ENCODE measurements at places on chromosomes 3 and 15.

DNA sequence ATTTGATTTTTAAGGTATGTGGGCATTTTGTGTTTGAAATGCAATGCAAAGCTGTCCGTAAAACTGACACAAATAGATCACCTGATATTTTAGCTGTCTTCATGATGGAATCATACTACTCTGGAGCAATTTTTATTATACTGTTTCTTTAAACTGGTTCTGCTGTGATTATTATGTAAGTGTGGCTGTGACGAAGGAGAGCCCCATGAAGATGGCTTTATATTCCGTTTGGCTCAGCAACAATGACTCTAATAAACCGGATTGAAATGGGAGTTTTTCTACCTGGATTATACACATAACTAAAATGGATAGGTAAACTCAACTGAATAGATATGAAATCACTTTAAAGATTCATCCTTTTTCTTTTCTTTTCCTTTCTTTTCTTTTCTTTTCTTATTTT, 9.4 kb downstream of the TLNRD1 start:
- no peak for DNase-seq

DNA sequence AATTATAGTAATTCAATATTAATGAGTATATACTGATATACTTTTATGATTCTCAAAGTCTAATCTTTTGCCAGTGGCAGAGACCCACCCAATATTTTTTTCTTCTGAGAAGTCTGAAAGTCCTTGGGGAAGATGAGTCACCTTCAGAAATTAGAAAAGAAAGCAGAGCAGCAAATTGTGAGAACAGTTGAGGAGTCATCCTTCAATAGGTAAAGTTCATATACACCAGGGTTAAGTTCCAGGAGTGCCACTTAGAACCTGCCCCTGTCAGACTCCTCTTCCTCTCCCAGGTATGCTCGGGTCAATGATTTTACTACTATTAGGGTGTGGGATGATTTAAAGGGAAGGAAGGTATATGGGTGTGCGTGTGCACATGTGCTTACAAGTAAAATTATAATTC, 7.1 kb downstream of the CLRN1 start:
- no peak for DNase-seq

GRCh38 chr15:98981851-98982722, 25.5 kb downstream of the PGPEP1L start:
- DNase-seq = no peak

DNA sequence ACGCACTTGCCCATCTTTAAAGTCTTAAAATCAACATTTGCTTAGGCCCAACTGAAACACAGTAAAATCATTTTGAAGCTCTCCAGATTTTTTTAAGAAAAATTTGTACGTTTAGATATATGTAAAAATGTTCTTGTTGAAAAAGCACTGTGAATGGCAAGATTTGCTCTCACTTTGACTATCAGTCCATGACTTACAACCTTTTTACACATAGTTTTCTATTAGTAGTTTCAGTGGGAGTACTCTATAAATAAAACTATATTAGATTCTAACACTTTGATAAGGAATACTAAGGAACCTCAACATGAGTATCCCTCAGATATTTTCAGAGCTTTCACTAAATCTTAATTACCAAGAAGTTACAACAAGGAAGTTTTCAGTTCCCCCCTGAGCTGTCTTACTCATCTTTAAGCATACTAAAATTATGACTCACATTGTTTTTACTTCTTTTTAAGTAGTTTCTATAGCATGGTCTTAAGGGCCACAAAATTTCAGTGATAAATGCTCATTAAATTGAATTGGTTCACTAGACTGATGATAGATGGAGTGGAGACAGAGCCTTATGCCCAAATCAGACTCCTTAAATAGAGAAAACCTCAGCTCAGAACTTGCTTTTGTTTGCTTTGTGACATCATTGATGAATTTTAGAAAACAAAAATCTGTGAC, 31.6 kb upstream of the RAP2B start:
- DNase-seq = peak; percentile 57

- no peak for DNase-seq
Measured at GRCh38 chr3:182609575-182610156, 183.6 kb upstream of the ATP11B start.

GRCh38 chr3:132090921-132091320, 56.1 kb upstream of the CPNE4 start:
- DNase-seq = peak; percentile 50

GRCh38 chr15:66622591-66623022, 56.8 kb upstream of the LCTL start:
- DNase-seq = no peak

DNA sequence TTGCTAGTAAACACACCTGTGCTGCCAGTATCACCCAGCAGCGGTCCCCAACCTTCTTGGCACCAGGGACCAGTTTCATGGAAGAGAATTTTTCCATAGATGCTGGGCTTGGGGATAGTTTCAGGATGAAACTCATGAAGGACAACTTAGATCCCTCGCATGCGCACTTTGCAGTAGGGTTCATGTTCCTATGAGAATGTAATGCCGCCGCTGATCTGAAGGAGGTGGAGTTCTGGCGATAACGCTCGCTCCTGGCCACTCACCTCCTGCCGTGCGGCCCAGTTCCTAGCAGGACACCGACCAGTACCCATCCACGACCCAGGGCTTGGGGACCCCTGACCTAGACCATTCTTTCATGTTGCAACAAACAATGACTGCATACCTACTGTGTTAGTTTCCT, 89.7 kb downstream of the TOP2B start:
- no peak for DNase-seq

GRCh38 chr3:10756546-10756945, 59.5 kb upstream of the SLC6A11 start:
- no peak for DNase-seq

DNA sequence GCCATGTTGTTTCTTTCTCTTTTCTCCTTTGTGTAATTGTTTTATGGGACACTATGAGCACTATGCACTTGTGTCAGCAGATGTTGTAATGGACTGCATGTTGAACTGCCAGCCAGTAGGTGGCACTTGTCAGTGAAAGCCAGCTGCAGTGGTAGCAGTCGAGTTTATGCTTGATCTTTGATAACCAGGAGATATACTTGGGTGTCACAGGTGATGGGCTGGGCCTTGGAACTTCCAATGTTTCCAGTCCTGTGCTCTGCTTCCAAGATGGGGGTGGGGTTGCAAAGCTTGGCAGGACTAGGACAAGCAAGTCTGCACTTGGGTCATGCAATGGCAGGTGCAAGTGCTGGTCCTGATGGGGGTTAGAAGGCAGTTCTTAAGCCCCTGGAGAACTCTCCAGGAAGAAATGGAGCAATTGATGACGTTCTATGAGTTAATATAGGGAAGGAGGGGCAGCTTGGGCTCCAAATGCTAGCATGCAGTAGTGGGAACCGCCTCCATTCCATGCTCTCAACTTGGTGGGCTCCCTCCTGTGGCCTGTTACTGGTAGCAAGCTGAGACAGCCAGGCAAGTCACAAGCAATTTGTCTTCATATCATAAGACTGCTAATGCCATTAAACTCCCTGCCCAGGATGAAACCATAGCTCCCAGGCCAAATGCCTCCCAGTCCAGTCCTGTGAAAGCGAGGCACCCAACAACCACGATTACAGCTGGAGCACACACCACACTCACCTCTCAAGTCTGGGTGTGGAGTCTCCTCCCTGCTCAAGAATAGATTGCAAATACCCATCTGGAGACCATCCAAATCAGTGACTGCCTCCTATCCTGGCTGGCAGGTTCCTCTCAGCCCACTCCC, 287.2 kb downstream of the CGGBP1 start:
- no peak for DNase-seq

DNA sequence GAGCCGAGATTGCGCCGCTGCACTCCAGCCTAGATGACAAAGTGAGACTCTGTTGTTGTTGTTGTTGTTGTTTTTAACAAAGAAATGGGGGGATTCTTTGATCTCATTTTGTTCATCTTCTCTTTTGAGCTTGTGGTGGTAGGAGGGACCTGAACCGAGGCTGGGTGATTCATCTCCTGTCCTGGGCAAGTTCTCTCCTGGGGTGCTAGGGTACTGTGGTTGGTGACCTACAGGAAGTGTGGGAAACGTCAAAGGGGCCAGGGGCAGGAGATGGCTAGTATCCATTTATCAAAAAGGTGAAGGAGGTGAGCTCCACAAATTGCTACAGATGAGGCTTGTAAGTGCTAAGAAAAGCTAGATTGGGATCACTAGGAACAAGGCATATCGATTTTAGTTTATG, 14.3 kb downstream of the PPCDC start:
- DNase-seq = peak; percentile 45

- no peak for DNase-seq
Measured at GRCh38 chr15:90638201-90638691, 78.9 kb upstream of the BLM start.

GRCh38 chr3:83523470-83524073, 1435.2 kb upstream of the CADM2 start:
- no peak for DNase-seq

DNA sequence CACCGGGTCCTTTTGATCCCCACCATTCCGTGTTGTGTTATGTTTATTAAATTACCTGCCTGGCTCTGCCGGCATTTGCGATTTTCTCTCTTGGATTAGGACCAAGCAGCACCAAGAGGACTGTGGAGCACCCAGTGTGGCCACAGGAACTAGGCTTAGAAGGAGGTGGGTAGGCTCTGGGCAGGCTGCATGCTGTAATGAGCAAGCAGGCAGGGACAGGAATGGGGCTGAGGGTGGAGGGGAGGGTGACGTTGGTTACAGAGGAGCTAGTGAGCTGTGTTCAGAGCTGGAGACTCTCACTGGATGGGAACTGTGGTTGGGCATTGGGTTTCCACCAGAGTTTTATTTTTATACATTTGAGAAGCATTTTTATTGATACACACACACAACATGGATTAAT, 7.9 kb upstream of the SCN5A start:
- no peak for DNase-seq

GRCh38 chr15:88341653-88342052, 85.1 kb upstream of the NTRK3 start:
- no peak for DNase-seq

DNA sequence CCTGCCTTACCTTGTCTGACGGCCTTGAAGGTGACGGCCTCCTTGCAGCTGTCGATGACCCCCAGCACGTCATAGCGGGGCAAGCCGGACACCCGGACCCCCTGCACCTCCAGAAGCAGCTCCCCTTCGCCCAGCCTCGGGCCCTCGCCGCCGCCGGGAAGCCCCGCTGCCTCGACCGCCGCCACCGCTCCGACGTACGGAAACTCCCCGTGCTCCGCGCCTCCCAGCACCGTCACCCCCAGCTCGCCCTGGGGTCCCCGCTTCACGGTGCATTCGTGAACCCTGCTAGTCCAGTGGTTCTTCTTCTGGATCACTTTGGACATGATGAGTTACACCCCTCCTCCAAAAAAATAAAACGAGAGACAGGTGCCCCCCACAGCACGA, 740 bp downstream of the MAGI1 start:
- DNase-seq = no peak

DNA sequence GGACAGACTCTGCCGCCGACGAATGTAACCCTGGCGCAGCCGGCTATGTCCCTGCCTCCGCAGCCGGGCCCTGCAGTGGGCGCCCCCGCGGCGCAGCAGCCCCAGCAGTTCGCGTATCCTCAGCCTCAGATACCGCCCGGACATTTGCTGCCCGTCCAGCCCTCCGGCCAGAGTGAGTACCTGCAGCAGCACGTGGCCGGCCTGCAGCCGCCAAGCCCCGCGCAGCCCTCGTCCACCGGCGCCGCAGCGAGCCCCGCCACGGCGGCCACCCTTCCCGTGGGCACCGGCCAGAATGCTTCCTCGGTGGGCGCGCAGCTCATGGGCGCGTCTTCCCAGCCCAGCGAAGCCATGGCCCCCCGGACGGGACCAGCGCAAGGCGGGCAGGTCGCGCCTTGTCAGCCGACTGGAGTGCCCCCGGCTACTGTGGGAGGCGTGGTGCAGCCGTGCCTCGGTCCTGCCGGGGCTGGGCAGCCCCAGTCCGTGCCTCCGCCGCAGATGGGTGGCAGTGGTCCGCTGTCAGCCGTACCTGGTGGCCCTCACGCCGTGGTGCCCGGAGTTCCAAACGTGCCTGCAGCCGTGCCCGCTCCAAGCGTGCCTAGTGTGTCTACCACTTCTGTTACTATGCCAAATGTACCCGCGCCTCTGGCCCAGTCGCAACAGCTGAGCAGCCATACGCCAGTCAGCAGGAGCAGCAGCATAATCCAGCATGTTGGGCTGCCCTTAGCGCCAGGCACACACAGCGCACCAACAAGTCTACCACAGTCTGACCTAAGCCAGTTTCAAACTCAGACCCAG, 2.4 kb downstream of the TSC22D2 start:
- peak; percentile 10 for DNase-seq

- DNase-seq = no peak
Measured at GRCh38 chr3:63064209-63064755, 189.1 kb upstream of the CADPS start.

GRCh38 chr3:3180456-3180855, 965 bp upstream of the CRBN start:
- no peak for DNase-seq

- DNase-seq = no peak
Measured at GRCh38 chr3:101725194-101725889, 928 bp downstream of the CEP97 start.

DNA sequence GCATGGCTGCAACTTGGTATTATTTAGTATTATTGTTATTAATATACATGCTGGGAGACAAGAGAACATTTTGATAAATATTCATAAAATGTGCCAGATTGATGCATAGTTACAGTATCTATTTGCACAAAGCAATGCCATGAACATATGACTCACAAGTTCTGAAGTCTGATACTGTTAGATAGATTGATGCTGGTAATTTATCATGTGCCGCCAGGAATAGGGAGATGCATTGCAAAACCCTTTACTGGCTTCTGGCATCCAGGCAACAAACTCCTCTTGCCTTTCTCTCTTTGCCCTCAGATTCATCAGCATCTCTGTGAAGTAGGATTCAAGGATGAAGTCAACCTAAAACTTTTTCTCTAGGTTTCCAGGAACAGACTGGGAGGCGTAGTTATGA, 41.0 kb upstream of the SLC25A26 start:
- DNase-seq = peak; percentile 69
